Kidney (tissue), 22 donors: ENCODE measurements at places on chromosomes 12 and 14.

- no peak for DNase-seq
- no peaks in the 10 kb centered on the region for H3K4me1 ChIP-seq
- H3K36me3 ChIP-seq: peaks cover 3% of the 10 kb centered on the region
- no peak overlapping the region for H3K4me3 ChIP-seq
- H3K27me3 ChIP-seq: no peaks in the 10 kb centered on the region
Observed at GRCh38 chr12:98653866-98654493, 8.9 kb downstream of the APAF1 start.

DNA sequence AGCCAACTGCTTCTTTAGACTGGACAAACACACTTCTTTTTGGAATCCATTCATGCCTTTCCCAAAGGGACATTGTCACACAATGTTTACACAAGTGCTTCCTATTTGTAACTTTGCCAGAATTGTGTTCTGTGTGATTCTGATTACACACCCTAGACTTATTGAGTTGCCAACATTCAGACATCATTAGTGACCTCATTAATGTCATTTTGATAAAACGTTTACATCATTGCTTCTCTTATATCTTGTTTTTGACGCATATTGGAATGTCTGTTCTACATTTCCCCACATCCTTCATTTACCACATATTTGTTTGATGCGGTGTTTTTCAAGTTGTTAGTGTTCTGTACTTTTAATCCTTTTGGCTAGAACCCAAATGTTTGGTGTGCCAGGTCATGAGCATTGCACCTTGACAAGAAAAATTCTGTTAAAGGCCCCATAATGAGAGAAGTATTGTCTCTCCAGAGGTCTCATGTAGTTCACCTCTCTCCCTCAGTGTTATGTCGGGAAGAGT lies 305.5 kb downstream of the AEBP2 start:
- no peak for DNase-seq
- H3K36me3 ChIP-seq: no peaks in the 10 kb centered on the region
- no peak overlapping the region for H3K27ac ChIP-seq

DNA sequence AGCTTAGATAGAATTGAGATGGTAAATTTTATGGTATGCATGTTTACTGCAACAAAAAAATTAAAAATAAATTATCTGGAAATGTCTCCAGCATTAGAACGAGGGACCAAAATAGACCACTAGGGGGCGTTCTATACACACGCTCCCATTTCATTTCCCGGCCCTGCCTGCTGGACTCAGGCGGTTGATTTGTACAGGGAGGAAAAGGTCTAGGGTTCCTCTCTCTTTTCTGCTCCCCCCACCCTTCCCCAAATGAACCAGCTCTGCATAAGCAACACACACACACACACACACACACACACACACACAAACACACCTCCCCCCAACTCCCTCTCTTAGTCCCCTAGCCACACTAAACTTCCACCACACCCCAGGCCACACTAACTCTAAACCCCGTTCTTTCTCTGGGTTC lies 7.8 kb upstream of the DTX1 start:
- H3K27ac ChIP-seq: no peak overlapping the region
- H3K4me3 ChIP-seq: no peak overlapping the region
- H3K4me1 ChIP-seq: no peaks in the 10 kb centered on the region
- no peaks in the 10 kb centered on the region for H3K27me3 ChIP-seq

- H3K4me1 ChIP-seq: no peaks in the 10 kb centered on the region
- no peak for DNase-seq
- no peaks in the 10 kb centered on the region for H3K36me3 ChIP-seq
- H3K27ac ChIP-seq: no peak overlapping the region
- H3K4me3 ChIP-seq: no peak overlapping the region
Observed at GRCh38 chr12:23253191-23253590, 628.2 kb downstream of the ETNK1 start.

DNA sequence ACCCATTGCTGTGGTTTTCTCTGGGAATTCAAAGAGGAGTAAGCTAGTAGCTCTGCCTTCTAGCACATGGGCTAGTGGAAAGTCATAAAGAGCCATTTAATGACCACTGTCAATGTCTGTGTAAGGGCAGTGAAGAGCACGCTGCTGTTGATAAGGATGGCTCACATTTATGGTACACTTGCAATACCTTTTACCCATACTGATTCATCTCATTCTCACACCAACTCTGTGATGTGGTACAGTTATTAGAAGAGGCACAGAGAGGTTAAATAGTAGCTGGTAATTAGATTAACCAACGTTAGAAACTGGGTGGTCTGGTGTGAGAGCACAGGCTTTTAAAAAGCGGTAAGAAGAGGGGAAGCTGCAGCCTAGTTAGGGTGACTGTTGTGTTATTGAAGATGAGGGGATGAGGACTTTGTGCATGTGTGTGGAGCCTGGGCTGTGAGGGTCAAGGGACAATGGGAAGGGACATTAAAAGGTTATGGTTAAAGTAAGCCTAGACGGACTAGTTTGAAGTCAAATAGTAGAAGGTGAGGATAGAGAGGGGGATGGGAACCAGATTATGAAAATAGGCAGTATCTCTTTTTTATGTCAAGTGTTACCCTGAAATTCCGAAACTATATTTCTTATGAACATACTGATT lies 25.2 kb downstream of the RASSF3 start:
- H3K27ac ChIP-seq: no peak overlapping the region
- H3K36me3 ChIP-seq: no peaks in the 10 kb centered on the region
- no peaks in the 10 kb centered on the region for H3K4me1 ChIP-seq
- H3K4me3 ChIP-seq: no peak overlapping the region
- no peak for DNase-seq
- H3K27me3 ChIP-seq: no peaks in the 10 kb centered on the region

DNA sequence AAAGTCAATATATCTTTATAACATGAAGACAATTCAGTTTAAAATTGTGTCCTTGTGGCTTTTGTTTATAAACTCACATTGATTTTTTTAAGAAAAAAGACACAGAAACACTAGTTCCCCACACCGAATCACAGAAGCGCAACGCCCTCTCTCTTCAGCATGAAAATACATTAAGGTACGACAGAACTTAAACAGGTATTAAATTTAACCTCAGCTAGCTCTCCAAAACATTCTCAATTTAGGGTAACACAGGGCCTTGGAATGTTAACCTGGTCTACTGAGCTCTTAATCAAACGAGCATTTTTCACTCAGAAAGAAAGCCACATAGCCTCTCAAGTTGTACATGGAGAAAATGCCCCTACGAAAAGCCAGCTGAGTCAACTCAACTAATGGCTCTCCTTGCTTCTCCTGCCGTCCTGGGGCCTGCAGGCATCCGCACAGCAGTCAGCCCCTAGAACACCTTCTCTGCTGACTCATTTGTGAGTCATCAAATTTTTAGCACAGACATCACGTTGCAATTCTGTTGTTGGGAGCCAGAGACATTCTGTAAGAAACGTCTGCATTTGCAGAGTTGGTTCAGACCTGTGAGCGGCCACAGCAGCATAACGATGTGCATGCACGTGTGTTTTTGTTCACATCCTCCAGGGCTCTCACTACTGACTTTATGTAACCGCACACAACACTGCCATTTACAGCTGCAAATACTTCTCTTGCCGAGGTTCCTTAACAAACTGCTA lies 141.6 kb downstream of the ITPR2 start:
- H3K4me1 ChIP-seq: no peaks in the 10 kb centered on the region
- no peak overlapping the region for H3K4me3 ChIP-seq
- no peak overlapping the region for H3K27ac ChIP-seq
- DNase-seq: peak; percentile 67
- peaks cover 7% of the 10 kb centered on the region for H3K36me3 ChIP-seq
